ENCODE measurements at places on chromosomes 7 and 10. TPM values are rescaled to one million over a fixed set of nuclear protein-coding genes. Genes with fewer than 3 reads are reported as not detected.

Gene OR2A1
- total RNA-seq = not detected

Gene PNLIPRP1
- not detected for total RNA-seq

Gene PTPRZ1
- total RNA-seq = not detected

Gene NPSR1
- total RNA-seq = not detected

Gene ATRNL1
- total RNA-seq = 0.25 TPM

Gene HOXA7
- total RNA-seq = 4.9 TPM

Gene ASB10
- not detected for total RNA-seq

Gene SEMA3C
- total RNA-seq = 76.0 TPM

Gene PBLD
- total RNA-seq = 3.1 TPM

Measured in A549 treated with DMSO at 1 μM for 4 hours (cell line).